ENCODE measurements at places on chromosomes 3 and 15. TPM values are rescaled to one million over a fixed set of nuclear protein-coding genes. Genes with fewer than 3 reads are reported as not detected.
A peak's percentile ranks its signal among the peaks of the same experiment; 100 is the strongest.

DNA sequence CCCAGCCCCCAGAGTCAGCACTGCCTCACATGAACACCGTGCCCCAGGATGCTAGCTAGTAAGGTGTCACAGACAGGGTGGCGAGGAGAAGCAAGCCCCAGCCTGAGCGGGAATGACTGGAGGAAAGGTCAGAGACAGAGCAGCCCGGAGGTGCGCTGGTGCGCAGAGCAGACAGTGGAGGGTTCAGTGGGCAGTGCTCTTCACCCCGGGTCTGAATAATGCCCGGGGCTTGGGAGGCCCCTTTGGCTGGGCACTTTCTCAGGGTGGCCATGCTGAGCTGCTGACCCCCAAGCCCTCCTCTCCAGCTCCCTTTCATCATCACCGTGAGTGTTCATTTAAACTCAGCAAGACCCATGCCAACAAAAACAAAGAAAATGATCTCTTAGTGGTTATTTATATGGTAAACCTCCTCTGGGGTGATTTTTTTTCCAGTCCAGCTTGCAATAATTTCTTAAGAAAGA lies 110.8 kb downstream of the VGLL4 start:
- no peak for DNase-seq

GRCh38 chr3:105527949-105528348 lies 161.2 kb downstream of the ALCAM start:
- DNase-seq: peak; percentile 23

The SLC28A1 gene
- not detected for total RNA-seq

DNA sequence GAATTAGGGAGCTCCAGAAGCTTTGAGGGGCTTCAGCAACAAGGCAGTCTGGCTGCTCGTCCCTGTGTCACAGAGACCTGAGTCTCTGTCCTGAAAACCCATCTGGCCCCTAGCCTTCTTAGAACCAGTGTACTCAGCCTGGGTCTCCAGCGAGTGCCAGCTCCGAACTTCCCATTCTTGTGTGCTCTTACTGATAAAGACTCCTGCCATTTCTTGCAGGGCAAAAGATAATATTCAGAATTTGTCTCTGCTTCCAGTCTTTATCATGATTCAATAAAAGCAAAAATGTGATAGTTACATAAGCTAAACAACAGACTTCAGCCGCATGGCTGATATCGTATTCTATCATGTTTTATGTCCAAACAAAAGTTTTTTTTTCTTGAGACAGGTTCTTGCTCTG lies 36.0 kb upstream of the BCL2A1 start:
- DNase-seq: no peak

DNA sequence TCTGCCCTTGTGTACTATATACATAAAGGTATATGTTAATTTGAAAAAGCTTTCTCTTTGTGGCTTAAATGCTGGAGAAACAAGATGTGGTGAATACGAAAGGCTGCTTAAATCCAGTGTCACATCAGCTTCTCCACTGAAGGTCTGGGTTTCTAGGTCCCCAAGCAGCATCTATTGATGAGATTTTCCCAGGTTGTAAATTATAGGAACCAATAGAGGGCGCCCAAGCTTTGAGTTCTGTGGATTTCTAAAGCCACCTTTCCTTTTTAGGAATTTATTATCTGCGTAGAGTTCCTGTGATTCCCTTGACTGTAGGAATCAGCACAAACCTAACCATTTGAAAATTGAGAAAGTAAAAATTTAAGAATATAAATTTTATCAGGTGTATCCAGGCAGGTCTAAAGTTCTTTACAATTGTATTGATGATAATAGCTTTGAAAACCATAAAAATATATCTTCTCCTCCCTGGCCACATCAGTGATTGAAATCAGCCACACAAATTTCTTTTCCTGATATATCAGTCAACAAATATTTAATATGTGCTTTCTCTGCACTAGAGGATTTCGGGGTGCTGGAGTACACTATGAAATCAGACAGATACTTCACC lies 88.3 kb upstream of the ADAMTSL3 start:
- DNase-seq: no peak

DNA sequence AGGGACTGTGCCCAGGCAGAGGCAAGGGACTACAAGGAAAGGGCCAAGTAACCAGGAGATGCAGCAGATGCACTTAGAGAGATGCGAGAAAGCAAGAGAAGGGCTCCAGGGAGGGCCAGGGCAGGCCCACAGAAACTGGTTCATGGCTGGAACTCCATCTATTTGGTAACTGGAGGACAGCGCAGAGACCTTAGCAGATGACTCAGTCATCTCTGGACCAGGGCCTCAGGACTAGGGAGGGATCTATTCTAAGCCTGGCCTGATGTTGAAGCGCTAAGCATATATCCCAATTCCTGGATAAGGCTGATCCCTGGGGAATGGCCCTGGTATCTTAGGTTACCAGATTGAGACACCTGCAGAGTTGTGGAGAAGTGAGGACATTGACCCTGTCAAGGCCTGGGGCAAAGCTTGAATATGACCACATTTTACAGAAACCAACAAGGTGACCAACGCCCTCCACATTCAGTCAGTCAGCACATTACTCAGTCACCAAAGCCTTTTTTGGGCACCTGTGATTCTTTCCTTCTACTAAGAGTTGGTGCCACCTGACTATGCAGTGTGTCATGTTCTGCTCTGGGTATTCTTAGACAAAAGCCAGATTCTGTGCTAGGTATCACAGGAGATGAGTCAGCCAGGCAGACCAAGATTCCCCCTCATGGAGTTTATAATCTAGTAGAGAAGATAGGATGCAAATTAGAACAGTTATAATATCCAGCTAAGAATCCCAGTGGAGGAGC lies 68.4 kb upstream of the SLCO3A1 start:
- no peak for DNase-seq

GRCh38 chr3:75262661-75263060 lies 401.5 kb upstream of the FRG2C start:
- DNase-seq: no peak

GRCh38 chr15:39124155-39124552 lies 456.7 kb upstream of the THBS1 start:
- DNase-seq: no peak

DNA sequence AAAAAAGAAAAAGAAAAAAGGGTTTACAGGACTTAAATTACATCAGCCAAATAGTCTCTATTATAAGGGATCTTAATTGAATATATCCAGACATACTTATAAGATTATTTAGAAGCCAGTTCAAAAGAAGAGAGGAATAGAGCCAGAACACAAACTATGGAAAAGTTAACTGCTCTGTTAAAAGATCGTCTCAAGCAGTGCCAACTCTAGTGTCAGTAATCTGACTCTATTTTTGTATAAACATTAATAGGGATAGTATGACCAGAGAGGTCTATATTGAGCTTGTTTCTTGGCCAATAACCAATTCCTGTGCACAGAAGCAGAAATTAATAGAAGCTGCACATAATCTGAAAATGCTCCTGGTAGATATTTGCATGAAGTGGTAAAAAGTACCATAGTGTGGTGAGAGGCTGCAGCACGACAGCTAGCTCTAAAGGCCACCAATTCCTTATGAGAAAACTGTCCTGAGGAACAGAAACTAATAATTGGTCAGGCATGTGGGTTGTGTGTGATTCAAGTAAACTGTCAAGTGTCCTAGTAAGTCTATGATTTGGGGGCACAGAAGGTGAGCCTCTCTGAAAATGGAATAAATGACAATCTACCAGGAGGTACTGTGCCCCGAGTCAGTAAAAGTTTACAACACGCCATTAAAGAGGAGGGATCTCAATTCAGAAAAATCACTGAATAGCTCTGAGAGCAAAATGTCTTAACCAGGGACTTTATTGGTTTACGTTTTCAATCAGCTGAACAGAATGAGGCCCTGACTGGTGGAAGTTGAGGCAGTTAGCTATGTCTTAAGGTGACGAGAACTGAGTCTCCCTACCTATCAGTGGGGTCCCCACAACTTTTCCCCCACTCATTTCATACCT lies 51.5 kb upstream of the NANOGP8 start:
- DNase-seq: no peak

The AHSG gene
- not detected for total RNA-seq

DNA sequence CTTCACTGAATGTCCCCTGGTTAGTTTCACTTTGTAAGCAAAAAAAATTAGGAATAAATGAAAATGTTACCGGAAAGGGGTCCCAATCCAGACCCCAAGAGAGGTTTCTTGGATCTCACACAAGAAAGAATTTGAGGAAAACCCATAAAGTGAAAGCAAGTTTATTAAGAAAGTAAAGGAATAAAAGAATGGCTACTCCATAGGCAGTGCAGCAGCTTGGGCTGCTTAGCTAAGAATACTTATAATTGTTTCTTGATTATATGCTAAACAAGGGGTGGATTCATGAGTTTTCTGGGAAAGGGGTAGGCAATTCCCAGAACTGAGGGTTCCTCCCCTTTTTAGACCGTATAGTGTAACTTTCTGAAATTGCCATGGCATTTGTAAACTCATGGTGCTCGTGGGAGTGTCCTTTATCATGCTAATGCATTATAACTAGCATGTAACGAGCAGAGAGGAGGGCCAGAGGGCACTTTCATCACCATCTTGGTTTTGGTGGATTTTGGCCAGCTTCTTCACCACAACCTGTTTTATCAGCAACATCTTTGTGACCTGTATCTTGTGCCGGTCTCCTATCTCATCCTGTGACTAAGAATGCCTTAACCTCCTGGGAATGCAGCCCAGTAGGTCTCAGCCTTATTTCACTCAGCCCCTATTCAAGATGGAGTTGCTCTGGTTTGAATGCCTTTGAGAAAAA lies 41.0 kb upstream of the CMSS1 start:
- peak; percentile 80 for DNase-seq

The KLHL6 gene
- not detected for total RNA-seq

The PLAAT1 gene
- not detected for total RNA-seq

- DNase-seq: no peak
These were observed 215.8 kb downstream of the DPH6 start for GRCh38 chr15:35330048-35330695.

DNA sequence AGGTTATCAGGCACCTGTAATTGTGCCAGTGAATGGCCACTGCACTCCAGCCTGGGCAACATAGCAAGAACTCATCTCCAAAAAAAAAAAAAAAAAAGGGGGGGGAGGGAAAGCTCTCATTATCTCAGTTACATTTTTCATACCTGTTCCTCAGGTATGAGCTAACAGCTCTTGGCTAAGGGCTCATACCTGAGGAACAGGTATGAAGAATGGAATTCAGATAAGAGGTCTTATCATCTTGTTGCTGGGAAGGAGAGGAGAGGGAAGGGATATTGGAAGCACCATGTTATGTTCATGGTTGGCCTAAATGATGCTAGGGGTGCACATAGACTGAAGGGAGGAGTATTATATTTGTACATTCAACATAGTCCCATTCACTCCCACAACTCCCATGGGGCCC lies 2.6 kb downstream of the SLC15A2 start:
- no peak for DNase-seq

The PTX3 gene
- 20.1 TPM for total RNA-seq

DNA sequence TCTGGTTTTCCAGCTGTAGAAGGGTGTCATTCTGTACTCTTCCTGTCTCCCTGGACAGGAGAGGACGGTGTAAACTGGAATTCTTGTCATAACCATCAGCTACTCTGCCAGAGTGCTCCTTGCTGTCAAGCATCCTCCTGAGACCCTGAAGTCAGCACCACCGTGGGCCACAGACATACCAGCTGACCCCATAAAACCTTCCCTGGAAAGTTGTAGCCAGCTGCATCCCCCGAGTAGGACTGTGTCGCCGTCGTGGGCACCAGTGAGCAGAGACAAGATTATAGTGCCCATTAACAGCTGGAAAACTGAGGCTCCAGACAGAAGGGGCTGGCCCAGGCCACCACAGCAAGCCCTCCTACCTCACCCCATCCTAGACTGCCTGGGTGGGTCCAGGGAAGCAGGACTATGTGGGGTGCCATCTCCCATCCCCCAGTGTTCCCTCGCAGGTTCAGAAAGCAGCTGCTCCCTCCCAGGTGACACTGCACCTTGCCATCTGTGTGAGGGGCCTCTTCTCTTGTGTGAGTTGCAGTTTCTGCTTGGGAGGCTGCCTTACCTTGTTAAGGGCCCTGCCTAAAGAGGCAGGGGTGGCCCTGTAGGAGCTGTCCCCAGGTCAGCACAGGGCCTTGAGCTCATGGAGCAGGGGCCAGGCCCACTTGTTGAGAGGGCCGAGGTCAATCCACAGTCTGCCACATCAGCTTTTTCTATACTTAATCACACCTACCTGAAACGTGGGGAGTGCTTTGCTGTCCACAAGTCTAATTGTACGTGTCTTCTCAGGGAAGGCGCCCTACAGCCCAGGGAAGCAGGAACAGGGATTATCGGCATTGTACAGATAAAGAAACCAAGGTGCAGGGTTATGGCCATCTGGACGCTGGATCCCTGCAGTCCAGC lies 191.9 kb upstream of the LINGO1 start:
- no peak for DNase-seq

GRCh38 chr15:26580943-26581342 lies 191.9 kb downstream of the GABRB3 start:
- no peak for DNase-seq

- DNase-seq: no peak
These were observed 16.4 kb downstream of the SLCO2A1 start for GRCh38 chr3:134013280-134013679.

DNA sequence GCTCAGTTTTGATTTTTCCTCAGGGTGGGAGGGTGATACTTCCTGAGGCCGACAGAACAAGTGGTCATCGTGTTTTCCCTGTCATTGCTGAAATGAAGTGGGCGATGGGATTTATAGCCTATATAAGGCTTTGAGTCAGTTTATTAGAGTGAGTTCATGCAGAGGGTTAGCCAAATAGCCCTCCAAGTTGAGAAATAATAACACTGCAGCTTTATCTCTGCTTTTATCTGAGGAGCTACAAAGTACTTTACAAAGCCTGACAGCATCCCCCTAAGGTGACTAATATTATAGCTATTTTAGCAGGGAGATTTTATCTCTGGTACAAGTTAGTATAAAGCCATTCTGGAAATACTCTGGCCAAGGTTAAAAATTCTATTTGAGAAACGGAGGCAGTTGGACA lies 389.6 kb downstream of the MFSD1 start:
- peak; percentile 84 for DNase-seq

- no peak for DNase-seq
These were observed 123.9 kb upstream of the MEF2A start for GRCh38 chr15:99441871-99442251.

DNA sequence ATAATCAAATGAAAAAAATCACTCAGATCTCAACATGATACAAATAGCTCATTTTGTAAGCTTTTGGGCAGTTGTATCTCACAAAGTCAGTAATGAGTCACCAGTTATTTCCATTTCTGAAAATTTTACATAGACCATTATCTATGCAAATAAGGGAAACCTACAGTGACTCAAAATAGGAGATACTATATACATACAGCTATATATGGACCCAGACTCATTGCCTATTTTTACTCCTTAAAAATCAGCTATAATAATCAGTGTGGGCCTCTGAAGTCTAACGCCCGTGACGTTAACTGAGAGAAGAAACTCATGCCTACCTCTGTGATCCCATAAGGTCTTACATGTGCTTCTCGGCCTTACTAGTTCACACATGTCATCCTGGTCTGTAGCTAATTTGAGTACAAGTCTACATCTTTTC lies 31.6 kb downstream of the LRIG1 start:
- DNase-seq: peak; percentile 39

The GATA2 gene
- 88.0 TPM for total RNA-seq

Data from HFFc6 (cell line).